ENCODE measurements at places on chromosomes 3 and 15.
A peak's percentile ranks its signal among the peaks of the same experiment; 100 is the strongest.

GRCh38 chr3:18405141-18405540, 20.0 kb downstream of the SATB1 start:
- no peak for DNase-seq

GRCh38 chr3:49720855-49721595, 1.5 kb upstream of the AMIGO3 start:
- no peak for DNase-seq

DNA sequence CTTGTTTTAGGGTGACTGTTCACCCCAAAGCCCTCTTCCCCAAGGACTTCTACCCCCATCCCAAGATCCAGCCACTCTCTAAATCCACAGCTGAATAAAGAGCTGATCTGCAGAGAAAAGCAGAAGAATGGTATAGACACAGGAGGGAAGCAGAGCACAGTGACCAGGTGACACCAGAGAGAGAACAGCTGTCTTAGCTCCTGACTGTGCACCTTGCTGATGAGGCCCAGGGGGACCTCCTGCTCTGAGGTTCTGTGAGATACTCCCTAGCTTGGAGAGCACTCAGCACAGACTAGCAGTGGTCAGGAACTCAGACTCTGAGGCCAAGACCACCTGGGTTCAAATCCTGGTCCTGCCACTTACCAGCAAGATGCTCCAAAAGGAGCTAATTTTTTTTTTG, 17.7 kb downstream of the MCF2L2 start:
- no peak for DNase-seq

GRCh38 chr3:186083746-186084145, 25.1 kb downstream of the ETV5 start:
- no peak for DNase-seq

- DNase-seq, result no peak
Measured at GRCh38 chr3:8954938-8955763, 8.1 kb downstream of the RAD18 start.

- DNase-seq, result no peak
Measured at GRCh38 chr3:184677344-184678316, 34.2 kb downstream of the MAGEF1 start.

GRCh38 chr3:181966393-181966792, 254.7 kb downstream of the SOX2 start:
- DNase-seq, result no peak

DNA sequence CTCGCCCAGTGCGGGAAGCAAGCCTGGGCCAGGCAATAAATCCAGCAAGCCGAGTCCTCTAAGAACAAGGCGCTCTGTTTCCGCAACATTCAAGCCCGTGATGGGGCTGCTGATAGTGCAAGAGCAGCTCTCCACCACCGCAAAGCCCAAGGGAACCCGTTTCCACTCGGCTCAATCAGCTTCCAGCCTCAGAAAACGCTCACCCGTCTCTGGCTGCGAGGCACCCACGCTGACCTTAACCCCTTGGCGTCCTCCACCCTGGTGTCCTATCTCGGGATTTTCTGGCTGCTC, 17.8 kb downstream of the SPATA12 start:
- DNase-seq, result peak; percentile 52

DNA sequence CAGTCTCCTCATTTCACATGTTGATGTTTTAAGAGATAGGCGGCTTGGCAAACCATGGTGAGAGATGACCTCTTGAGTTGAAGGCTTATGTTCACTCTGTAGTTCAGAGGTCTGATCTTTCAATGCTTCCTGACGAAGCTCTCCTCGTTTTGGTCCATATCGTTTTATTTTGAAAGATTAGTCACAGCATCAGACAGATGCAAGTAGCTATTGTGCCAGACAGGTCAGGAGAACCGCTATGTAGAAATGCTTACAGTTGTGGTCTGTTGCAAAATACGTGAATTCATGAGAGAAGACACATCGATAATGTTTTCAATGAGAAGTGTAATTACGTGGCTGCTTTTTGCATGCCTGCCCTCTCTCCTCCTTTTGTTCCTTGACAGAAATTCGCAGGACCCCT, 47.5 kb downstream of the CHL1 start:
- DNase-seq, result no peak

DNA sequence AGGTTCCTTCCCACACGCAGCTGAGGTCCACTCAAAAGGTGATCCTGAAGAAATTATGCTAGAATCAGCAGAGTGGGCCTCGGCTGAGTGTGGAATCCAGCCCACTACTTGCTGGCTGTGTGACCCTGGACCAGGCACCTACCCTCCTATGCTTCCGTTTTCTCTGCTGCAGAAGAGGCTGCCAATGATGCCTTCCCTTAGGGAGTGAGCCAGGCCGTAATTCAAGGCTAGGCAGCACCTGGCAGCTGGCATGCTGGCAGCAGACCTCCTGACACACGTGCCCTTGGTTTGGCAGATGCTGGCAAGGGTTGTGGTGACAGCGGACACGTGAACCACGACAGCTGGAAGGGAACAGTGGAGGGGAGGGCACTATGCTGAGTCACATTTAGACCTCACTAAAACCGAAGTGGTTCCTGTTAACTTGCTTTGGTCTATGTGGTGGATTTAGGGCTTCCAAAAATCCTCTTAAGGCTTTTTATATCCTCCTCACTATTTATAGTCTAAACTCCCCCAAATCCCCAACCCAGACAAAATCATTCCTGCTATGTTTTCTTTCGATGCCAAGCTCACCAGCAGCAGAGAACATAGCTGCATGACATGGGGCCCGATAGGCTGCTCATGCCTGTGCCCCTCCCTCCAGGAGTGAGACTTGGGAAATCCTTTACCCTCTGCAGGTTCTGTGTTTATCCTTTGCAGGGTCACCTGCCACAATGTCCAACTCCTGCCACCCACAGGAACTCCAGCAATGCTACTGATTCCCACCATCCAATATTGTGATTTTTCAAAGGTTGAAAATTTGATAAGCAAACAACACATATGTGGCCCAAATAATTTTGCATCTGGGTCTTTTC, 10.6 kb upstream of the PCSK6 start:
- peak; percentile 80 for DNase-seq

- no peak for DNase-seq
Measured at GRCh38 chr3:17905996-17906395, 163.6 kb upstream of the TBC1D5 start.

DNA sequence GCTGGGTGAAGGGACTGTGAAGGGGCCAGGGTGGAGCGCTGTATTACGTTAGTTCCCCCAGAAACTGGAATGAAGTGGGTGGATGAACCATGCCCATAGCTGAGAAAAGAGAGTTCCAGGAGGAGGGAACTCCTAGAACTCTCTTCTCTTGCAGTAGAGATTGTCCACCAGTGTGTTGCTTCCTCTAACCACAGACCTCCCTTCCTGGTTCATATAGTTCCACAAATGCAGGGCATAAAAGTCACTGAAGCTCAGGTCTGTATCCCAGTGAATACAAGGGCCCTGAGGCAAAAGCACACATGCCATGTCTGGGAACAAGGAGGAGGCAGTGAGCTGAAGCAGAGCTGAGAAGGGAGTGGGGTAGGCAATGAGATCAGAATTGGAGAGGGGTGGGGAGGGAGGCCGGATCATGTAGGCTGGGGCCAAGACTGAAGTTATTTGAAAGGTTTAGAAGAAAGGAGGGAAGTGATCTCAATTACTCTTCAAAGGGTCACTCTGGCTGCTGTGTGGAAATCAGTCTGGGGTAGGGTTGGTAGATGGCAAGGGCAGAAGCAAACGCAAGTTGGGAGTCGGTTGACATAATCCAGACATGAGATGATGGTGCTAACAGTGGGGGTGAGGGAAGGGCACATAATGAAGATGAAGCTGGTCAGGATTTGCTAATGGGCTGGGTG, 6.5 kb downstream of the A4GNT start:
- DNase-seq, result peak; percentile 6

GRCh38 chr3:189170559-189170958, 1.2 kb upstream of the TPRG1 start:
- no peak for DNase-seq

Measured in muscle of back (tissue), 13 donors.